GM23248 (cell line): ENCODE measurements at places on chromosomes 7 and 10. TPM values are rescaled to one million over a fixed set of nuclear protein-coding genes. Genes with fewer than 3 reads are reported as not detected.

DNA sequence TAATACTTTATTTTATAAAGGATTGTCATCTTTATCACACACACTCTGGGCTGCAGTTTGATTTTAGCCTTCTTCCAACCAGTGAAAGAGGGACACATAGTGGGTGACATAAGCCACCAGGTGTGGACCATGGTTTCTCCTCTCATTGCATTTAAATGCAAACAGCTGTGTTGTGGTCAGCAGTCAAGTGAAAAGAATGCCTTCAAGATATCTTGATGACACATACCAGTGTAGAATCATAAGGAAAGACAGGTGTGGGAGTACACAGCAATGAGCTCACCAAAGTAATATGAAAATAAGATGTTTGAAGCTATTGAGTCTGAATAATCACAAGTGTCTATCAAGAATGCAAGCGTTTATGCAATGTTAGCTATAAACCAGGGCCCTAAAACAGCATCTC is 580.0 kb downstream of the XPNPEP1 start:
- DNase-seq, result peak; percentile 63

DNA sequence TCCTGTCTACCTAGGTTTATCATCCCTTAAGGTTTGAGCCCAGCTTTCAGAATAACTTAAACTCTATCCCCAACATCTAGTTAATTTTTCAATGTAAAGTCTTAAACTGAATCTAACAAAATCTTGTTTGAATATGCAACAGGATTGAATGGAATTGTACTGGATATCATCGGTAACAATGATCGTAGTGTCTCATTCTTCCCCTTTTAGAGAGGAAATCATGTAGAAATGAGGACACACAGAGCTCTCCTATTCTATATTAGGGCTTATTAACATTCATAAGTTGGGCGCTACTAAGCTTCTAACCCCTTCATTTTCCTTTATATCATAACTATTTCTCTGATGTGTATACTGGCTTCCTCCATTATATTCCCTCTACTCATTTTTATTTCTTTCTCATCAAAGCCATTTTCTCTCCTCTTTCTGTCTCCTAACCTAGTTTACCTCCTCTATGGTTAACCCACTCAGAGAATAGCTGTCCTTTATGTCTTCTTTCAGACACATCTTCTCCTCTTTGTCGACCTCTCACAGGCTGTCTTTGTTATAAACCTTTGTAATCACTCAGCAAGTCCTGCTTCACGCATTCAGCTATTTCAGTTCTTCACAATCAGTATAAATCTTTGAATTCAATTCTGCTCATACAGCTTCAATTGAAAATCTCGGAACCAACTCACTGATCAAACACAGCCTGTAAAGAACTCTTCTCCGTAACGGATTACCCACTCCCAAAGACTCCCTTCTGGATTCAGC is 1019.0 kb upstream of the C7orf33 start:
- DNase-seq, result no peak

DNA sequence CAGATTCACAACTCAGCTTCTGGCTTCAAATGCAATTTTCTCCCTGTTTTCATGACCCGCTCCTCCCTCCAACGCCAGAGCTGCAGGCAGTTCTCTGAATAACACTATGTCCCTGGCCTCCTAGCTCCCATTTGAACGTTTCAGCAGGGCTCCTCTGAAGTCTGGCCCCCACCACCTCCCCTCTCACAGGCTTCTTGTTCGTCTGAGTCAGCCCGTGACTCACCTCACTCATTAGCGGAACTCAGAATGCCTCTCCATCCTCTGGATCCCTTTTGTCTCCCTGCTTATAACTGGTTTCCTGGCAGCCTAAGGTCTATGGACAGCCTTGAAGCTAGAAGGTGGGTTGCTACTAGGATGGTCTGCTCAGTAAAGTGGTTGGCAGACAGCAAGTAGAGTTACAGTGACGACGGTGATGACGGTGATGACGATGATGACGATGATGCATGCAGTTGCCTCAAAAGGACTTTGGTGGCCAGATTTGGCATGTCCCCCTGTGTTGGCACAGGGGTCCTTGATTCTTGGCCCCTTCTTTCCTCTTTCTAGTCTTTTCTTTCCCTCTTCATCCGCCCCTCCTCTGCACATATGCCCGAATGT is 83.3 kb upstream of the MKLN1 start:
- DNase-seq, result peak; percentile 95

DNA sequence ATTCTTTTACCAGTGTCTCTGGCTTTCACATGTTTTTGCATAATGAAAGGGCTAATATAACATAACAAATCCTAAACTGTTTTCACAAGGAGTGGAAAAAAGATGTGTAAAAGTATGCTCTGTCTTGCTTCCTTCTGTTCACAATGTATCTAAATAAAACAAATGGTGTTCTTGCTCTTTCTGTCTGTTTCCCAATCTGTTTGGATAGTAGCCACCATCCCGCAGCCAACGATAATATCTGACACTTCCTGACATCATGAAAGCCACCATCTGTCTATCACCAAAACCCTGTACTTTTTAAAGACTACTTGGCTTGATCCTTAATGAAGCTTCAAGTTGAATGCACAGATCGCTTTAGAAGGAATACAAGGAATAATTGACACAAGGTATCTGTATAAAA is 246.2 kb downstream of the ETV1 start:
- DNase-seq, result peak; percentile 9

- no peak for DNase-seq
Measured at GRCh38 chr10:59587083-59587755, 122.4 kb downstream of the SLC16A9 start.

DNA sequence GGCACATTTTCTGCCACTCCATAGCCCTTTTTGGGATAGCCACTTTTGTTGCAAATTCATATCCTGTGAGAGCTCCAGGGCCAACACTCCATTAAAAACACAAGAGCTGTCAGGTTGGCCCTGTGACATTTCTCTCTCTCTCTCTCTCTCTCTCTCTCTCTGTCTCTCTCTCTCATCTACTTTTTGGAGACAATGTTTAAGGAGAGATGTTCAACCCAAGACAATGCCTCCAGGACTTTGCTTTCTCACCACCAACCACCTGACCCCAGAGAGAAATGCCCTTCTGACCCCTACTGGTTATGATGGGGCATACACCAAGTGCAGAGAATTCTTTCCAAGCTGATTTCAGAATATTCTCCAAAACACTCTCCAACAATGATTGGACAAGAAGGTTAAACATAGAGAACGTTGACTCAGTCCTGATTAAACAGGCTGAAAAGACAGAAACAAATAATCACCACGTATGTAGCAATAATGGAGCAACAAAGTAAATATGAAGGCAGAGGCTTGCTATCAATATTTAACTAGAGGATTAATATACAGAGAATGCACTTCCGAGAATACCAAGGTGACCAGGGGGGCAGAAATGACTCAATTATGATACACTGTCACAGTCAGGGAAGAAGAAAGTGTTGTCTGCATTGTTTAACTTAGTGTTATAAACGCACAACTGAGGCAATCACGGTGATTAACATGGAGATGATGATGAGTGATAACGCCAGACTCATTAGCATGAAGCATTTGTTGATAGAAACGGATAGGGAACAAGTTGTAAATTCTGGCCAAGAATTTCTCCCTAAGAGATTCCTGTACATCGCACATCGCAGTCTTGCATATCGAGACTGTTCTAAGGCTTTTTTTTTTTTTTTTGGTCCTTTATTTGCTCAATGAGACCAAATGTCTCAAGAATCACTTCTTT is 178.5 kb downstream of the NRP1 start:
- DNase-seq, result peak; percentile 89

The HTR5A gene
- polyA plus RNA-seq, result not detected in 2 replicates

The PRF1 gene
- polyA plus RNA-seq, result not detected in 2 replicates

The FOXI2 gene
- not detected in 2 replicates for polyA plus RNA-seq
